NAMALWA (cell line): ENCODE measurements at places on chromosomes 4 and X.
A peak's percentile ranks its signal among the peaks of the same experiment; 100 is the strongest.

- no peak for DNase-seq
These were observed 84.8 kb downstream of the CHIC1 start for GRCh38 chrX:73647632-73648322.

- DNase-seq, result no peak
These were observed 129.1 kb upstream of the NAP1L5 start for GRCh38 chr4:88826771-88827170.

- DNase-seq, result no peak
These were observed 133.5 kb upstream of the NDST3 start for GRCh38 chr4:117900832-117901231.

- DNase-seq, result no peak
These were observed 21.2 kb upstream of the TENM3 start for GRCh38 chr4:182221987-182222386.

GRCh38 chrX:152993933-152994332, at the start of gene PNMA5:
Gene PNMA5, minus strand, starts transcription at chrX:152994116. Its CDS starts 2,518 bp downstream, at chrX:152991598.
- no peak for DNase-seq

- DNase-seq, result no peak
These were observed 147.8 kb downstream of the GRIA3 start for GRCh38 chrX:123331859-123332258.

DNA sequence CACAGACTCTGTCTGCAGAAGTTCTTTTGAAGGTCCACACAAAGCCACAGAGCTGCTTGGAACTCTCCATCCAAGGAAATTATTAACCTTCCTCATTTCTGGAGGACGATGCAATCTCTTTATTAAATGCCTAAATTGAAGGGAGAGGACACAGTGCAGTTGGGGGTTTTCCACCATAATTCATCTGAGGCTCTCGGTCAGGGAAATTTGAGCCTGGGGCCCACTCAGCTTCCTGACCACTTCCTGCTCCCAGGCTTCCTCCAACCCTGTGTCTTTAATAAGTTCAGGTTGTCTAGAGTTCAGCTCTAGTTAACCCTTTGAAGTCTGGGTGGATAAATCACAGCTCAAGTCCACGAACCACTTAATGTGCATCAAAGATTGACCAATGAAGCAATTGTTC, 58.5 kb downstream of the PRPS1 start:
- DNase-seq, result no peak

GRCh38 chr4:34922325-34922724, 1322.0 kb downstream of the ARAP2 start:
- no peak for DNase-seq

DNA sequence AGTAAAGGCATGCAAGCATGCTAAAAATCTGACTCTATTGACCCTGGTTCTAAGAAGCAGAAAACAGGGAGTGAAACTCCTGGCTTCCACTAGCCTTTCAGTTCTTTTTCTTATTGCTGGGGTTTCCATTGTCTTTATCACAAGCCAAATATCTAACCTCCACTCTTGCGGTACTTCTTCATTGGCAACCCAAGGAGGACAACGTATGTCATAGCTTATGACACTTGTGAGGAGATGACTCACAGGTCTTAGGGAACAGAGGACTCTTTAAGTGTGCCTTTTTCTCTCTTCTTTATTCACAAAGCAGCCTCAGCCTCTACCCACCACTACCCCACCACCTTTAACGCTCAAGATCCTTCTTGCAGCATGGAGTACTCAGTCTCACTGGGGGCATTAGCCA, 124.2 kb downstream of the GUCY2F start:
- DNase-seq, result no peak

GRCh38 chr4:188005561-188005960, 10.0 kb downstream of the ZFP42 start:
- DNase-seq, result no peak

DNA sequence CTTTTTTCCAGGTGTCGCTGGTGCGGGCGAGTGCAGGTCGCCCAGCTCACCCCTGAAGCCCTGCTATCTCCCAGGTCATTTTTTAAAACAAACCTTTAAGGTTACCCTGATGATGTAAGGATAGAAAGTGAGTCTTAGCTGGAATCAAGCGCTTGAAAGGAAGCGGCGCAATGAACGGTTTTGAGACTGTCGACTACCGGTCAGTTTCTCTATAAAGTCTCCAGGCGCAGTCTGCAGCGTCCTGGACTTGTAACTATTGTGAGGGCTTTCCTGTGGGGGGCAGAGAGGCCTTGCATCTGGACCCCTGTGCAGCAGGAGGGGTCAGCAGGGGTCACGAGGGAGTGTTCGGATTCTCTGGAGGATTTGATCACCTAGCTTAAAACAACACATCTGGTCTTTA, 1.6 kb downstream of the KIT start:
- DNase-seq, result no peak

DNA sequence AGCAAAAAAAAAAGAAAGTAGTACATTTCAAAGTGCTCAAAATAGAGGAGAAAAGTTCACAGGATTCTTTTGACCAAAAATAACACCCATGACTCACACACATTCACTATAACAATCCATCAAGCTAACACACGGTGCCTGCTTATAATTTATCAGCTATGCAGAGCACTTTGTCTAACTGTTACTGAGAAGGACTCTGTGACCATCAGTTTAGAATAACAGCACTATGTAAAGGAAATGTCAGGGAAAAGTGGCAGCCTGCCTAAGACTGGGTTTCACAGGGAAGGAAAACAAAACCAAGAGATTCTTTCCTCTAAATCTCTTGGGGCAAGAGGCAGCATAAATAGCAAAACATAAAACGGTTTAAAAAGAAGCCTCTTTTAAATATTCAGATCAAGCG, 54.8 kb downstream of the CCDC149 start:
- no peak for DNase-seq

DNA sequence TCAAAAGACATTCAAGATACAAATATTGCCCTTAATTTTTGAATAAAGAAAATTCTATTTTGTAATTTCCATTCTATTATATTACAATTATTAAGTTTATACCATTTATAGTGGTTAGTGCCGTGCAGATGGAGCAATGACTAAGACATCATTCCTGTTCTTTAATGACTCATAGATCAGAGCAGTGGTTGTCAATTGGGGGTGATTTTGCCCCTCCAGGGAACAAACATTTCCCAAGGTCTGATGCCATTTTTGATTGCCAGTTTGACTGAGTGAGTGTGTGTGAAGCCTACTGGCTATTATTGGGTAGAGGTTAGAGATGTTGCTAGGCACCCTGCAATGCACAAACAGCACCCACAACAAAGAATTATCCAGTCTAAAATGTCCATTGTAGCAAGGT, 97.9 kb upstream of the DDIT4L start:
- DNase-seq, result no peak

- no peak for DNase-seq
These were observed 13.9 kb upstream of the SEC24B start for GRCh38 chr4:109419679-109420078.

DNA sequence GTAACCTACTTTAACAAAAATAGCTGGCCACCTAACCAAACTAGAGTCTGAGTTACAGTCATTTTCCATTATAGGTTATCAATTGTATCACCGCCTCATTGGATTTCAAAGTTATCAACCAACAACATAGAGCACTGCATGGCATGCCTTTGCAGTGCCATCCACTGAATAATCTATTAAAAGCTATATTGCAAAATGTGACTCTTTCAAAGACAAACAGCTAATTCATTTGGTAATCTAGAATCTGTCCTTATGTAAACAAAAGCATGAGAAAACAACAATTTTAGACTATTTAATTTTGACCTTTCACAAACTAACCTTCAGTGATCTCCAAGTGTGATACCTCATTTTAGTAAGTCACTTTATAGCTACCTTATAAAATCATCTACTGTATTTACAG, 144.2 kb upstream of the SH3RF1 start:
- no peak for DNase-seq

- peak; percentile 63 for DNase-seq
These were observed 63.4 kb downstream of the DCUN1D4 start for GRCh38 chr4:51906167-51906958.
